Fibroblast of villous mesenchyme (primary cell): ENCODE measurements at places on chromosomes 16 and 17. TPM values are rescaled to one million over a fixed set of nuclear protein-coding genes. Genes with fewer than 3 reads are reported as not detected.

VTN gene
- 5.2 and 10.0 TPM in 2 replicates for total RNA-seq

SOX8 gene
- total RNA-seq: under 0.01 TPM in 1 of 2 replicates, not detected in the other

CTRB2 gene
- not detected in 2 replicates for total RNA-seq

OTOA gene
- total RNA-seq: under 0.01 TPM in 2 replicates

TEKT5 gene
- total RNA-seq: under 0.01 TPM in 1 of 2 replicates, not detected in the other

CDC42EP4 gene
- 36.4 and 54.8 TPM in 2 replicates for total RNA-seq
